ENCODE measurements at places on chromosomes 12 and 14.

- peak; percentile 75 for DNase-seq
These were observed 87.9 kb downstream of the GAS2L3 start for GRCh38 chr12:100661300-100661951.

DNA sequence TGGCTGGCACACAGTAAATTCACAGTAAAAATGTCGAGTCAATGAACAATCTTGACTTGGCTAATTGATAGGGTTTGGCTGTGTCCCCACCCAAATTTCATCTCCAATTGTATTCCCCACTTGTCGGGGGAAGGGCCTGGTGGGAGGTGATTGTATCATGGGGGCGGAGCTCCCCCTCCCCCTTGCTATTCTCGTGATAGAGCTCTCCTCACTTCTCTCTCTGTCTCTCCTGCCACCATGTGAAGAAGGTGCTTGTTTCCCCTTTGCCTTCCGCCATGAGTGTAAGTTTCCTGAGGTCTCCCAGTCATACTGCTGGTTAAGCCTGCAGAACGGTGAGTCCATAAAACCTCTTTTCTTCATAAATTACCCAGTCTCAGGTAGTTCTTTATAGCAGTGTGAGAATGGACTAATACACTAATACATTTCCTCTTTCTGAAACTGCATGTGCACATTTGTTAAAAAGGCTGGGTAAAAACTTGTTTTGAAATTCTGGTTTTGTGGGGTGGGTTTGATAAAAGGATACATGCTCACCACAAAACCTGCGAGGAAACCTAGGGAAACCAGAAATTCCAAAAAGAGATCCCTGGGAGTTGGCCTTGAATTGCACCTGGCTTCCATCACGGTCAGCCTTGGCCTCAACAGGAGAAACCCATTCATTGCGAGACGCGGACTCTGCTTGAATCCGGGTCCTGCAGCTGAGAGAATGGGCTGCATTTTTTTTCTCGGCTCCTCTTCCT lies 16.2 kb upstream of the MYL2 start:
- peak; percentile 88 for DNase-seq

DNA sequence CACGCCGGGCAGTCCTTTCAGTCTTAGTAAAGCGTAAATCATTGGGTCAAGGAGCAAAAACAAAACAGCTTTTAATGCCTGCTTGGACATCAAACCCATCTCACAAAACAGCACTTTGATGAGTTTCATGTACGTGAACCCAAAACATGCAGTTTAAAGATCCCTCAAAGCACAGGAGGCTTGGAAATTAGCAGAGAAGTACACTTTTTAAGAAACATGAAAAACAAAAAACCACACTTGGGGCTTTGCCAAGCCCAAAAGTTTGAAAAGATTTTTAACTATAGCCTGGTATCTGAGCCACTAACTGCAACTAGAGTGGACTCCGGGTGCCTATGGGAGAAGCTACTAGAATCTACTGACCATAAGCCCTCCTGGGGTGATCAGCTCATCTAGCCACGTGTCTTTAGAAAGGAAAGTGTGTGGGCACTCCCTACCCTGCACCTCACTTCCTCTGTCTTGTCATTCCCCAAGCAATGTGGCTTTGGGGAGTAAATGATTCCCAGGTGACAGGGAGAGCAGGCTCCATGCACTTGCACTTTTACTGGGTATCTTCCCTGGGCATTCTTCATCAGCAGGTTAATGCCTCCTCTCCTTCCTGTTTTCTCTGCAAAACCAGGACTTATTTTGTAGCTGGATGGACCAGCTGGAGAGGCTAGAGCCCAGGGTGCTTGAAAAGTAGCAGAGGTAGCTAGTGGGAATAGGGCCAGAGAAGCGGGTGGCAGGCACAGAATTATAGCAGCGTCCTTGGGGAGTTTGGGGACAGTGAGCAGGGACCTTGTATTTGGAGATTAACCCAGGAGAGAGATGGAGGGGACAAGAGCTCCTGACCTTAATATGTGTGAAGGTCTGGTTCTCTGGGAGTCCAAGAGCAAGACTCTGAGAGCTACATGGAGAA lies 339.3 kb downstream of the BCL11B start:
- no peak for DNase-seq

DNA sequence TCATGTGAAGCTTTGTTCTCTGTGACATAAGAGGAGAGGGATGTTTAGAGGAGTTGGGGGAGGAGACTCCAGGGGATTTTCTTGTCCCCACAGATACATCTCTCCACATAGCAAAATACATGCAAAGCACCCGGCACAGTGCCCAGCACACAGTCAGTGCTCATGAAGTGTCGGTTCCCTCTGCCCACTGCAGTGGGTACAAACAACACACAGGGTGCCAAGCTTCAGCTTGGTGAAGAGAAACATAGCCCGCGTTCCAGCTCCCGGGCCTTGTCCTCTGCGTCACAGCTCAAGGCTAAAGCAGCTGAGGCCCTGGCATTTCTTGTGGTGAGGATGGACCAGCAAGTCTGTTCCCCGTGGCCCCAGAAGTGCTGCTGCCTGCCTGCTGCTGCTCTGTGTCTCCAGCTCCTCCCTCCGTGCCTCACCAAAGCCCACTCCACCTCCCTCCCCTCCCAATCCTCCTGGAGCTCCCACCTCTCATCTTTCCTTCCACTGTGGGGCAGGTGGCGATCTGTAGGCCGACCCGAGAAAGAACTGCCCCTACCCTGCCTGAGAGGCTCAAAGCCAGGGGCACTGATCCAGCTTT lies 57.0 kb upstream of the FKBP4 start:
- no peak for DNase-seq

- DNase-seq, result no peak
These were observed 11.6 kb downstream of the FBXW8 start for GRCh38 chr12:116922194-116922897.

DNA sequence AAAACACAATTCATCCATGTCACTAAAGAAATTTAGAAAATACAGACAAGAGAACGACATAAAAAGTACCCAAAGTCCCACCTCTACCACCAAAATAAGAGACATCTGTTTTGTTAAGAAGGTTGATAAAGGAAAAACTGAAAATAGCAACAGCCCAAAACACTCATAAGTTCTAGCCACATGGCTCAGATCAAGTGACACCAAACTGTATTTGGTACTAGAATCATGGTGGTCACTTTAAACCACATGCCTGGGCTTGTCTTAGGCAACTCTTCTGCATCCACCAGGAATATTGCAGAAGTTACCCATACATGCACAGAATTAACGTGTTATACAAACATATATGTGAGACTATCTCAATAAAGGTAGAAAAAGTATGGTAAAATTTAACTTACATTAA lies 78.2 kb upstream of the GTF2A1 start:
- DNase-seq, result no peak

DNA sequence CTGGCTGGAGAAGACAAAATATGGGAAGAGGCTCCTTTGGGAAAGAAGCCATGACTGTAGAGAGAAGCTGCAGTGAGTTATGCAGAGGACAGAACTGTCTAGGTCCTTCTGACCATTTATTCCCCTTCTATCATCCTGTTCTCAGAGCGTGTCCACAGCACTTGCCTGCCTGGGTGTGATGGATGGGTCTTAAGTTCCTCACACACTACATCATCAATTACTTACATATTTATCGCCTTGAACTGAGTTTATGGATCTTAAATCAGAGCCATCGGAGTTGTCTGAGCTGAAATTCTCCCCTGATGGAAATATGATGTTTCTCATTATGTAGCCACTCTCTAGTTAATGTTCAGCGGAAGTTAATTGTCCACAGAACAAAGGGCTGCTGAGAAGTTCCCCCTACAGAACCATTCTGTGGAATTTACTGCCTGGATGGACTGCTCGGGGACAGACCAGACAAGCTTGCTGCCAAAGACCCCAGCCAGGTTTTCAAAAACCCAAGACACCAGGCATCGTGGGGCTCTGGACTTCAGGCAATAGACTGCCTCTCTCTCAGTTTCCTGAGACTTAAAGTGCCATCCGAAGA lies 232.5 kb upstream of the NOS1 start:
- DNase-seq, result peak; percentile 39

- DNase-seq, result no peak
These were observed 439.2 kb downstream of the BTG1 start for GRCh38 chr12:91706466-91706865.

DNA sequence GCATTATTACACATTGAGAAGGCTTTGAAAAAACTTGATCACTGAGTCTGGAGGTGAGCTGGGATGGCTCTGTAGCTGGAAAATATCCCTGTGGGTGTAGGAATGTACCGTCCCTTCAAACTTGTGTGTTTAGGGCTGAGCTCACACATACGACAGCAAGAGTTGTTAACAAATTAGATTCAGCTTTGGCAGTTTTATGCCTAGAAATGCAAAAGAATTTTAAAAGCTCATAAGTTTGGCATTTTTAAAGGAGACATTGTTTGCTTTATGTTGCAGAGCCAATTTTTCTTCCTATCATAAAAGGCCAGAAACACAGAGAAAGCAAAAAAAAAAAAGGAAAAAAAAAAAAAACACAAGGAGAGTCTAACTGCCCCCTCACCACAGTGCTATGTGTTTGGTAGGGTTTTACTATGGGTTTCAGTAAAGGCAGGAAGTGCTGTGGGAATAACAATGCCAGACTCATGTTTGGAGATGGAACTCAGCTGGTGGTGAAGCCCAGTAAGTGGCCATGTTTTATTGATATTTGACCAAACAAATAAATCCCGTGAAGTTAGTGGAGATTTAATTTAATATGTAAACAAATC lies 78.4 kb downstream of the DAD1 start:
- DNase-seq, result no peak

GRCh38 chr14:33510063-33510481 lies 440.8 kb downstream of the EGLN3 start:
- no peak for DNase-seq

GRCh38 chr12:51890133-51890464 lies 2.2 kb downstream of the ANKRD33 start:
- no peak for DNase-seq

DNA sequence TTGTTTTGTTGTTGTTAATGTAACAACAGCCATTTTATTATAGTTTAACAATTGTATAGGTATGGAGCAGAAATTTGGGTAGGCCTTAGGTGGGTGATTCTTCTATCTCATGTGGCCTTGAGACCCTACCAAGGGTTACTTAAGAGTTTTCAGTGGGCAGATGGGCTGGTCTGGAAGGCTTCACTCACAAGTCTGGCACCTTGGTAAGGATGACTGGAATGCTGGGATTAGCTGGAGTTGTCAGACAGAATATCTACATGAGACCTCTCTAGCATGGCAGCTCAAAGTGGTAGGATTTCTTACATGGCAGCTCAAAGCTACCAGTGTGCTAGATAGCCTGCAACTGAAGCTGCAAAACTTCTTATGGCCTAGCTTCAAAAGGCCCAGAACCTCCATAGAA lies 2.2 kb upstream of the MARS1 start:
- peak; percentile 70 for DNase-seq

DNA sequence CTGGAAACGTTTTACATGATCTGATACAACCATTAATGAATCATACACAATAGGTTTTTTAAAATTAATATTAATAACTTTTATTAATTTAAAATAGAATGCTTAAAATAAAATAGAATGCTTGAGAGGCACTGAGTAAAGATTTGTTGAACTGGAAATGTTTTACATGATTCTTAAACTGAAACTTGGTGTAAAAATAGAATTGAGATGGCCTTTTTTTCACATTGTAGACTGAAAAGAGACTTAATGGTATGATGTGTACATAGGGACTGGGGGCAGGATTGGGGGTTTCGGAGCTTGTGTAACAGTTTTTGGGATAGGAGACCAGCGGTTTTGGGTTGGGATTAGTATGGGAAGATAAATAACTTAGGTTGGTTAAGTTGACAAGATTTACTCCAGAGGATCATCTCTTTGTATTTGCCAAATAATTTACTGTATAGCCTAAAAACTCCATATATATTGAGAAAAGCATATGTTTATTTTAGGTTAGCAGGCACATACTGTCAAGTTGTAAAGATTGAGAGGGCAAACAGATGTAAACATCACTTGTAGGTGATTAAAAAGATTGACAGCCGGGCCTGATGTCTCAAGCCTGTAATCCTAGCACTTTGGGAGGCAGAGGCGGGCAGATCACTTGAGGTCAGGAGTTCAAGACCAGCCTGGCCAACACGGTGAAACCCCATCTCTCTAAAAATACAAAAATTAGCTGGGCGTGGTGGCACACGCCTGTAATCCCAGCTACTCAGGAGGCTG lies 2.0 kb upstream of the ZNF410 start:
- DNase-seq, result no peak

GRCh38 chr14:29529418-29529817 lies 398.2 kb downstream of the PRKD1 start:
- peak; percentile 77 for DNase-seq

DNA sequence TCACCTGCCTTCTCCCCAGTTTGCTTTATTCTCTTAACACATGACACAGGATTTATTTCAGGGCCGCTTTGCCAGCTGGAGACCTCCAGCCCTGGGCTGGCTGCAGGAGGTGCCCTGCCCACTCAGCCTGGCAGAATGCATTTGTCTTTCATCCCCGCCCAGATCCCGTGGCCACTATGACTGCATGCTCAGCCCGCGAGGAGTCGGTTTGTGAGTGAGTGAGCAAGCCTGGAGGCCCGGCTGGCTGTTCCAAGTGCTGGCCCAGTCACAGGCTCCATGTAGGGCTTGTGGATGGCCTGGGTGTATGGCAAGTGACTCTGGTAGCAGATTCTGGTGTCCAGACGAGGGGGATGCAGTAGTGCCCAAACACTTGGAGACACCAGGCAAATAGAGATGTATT lies 2.1 kb downstream of the TDP1 start:
- peak; percentile 49 for DNase-seq

DNA sequence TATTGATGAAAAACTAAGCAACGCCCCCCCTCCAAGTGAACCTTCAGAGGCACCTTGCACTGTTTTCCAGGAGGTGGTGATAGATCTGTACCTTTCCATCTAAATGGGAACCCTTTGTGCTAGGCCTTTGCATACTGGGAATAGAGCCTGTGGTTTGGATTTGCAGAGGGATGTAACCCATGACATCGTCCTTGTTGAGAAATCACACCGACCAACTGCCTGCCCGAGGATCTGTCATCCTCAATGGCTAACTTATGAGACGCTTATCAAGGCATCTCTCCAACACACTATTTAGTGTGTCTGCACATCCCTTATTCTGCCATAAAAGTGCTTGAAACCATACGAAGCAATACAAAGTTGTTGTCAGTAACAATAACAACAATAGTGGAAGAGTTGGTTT lies 22.9 kb downstream of the NTN4 start:
- no peak for DNase-seq

DNA sequence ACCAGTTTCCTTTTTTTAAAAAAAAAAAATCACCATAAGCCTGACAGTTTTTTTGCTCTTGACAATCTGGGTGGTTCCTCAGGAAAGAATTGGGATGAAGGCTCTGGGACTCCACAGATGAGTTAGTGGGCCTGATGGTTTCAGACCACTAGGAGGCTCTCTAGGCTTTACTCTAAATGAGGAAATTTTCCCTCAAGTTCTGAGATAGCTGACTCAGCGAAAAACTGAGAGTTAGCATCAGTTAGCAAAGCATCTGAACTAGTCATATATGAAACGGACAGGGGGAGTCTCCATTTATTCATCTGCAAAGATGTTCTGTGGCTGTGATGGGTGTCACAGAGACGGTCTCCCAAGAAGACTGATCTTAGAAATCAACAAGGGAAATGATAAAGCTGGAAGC lies 314.3 kb upstream of the OR4E1 start:
- peak; percentile 68 for DNase-seq

DNA sequence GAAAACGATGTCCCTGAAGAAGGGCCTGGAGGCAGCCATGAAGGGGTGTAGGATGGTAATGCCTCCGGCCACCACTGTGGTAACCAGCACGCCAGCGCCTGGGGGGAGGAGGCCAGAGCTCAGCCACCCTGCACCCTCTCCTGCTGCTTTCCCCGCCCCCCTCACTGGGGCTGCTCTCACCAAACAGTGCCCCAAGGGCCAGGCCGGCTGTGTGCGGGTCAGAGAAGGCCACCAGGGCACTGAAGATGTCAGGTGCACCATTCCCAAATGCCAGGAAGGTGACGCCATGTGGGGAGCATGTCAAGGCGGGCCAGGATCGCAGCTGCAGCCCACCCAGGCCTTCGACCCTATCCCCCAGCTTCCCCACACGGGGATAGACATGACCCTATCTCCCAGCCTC lies 14.5 kb downstream of the SLC8B1 start:
- DNase-seq, result no peak
